Occipital lobe (tissue), 3 donors: ENCODE measurements at places on chromosomes 4 and X. TPM values are rescaled to one million over a fixed set of nuclear protein-coding genes. Genes with fewer than 3 reads are reported as not detected.

Gene RASL11B
- 31.7 TPM for total RNA-seq

Gene RGN
- total RNA-seq, result 3.6 TPM

Gene PDLIM3
- total RNA-seq, result 18.2 TPM

Gene CORIN
- 0.62 TPM for total RNA-seq

Gene LIAS
- total RNA-seq, result 12.9 TPM

Gene ANKRD50
- 114 TPM for total RNA-seq

Gene GABRG1
- total RNA-seq, result 49.9 TPM

Gene SPANXN4
- not detected for total RNA-seq

Gene TRO
- 76.1 TPM for total RNA-seq

Gene CXCL11
- total RNA-seq, result not detected

Gene NR3C2
- total RNA-seq, result 10.9 TPM

Gene FAM53A
- total RNA-seq, result 0.78 TPM

Gene PGM2
- total RNA-seq, result 20.4 TPM

Gene TECRL
- under 0.01 TPM for total RNA-seq

Gene TMPRSS11D
- total RNA-seq, result not detected

Gene AFF2
- 343 TPM for total RNA-seq

Gene CXCL9
- not detected for total RNA-seq

Gene MAGEA3
- not detected for total RNA-seq

Gene KLHL5
- total RNA-seq, result 67.1 TPM

Gene CLDN2
- not detected for total RNA-seq

Gene GNRHR
- total RNA-seq, result not detected

Gene TLR3
- total RNA-seq, result 1.9 TPM

Gene ENPEP
- 0.78 TPM for total RNA-seq

Gene MAGEA9B
- not detected for total RNA-seq

Gene AMTN
- total RNA-seq, result not detected

Gene TMEM156
- total RNA-seq, result 0.31 TPM

Gene GPR173
- total RNA-seq, result 27.0 TPM

Gene MAGEA8
- total RNA-seq, result not detected

Gene SPOCK3
- total RNA-seq, result 15.1 TPM

Gene ARHGAP4
- 6.6 TPM for total RNA-seq

Gene ITGB1BP2
- total RNA-seq, result 0.78 TPM

Gene KCTD8
- total RNA-seq, result 1.2 TPM

Gene NAAA
- 21.4 TPM for total RNA-seq

Gene OTC
- 0.31 TPM for total RNA-seq

Gene NEUROG2
- total RNA-seq, result 10.1 TPM

Gene CLDN34
- 0.62 TPM for total RNA-seq
